ENCODE measurements at places on chromosomes 4 and X.

- no peak for DNase-seq
These were observed 20.8 kb upstream of the FAM13A start for GRCh38 chr4:89077761-89078160.

DNA sequence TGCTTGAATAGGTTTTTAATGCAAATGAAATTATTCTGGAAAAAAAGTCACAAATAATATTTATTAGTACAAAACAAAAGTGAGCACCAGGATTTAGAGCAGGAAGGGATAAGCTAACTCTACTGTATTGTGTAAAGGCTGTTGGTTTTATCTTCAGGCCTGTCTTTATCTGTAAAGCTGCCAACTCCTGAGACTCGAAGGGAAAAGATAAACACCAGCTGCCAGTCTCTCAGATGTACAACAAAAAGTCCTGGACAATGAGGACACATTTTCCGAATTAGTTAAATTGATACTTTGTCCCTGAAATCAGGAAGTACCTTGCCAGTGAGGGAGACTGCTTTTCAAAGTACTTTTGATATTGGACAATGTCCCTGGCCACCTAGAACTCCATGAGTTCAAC lies 8.8 kb downstream of the DDX60 start:
- no peak for DNase-seq

- DNase-seq: no peak
These were observed 376.0 kb downstream of the RAB28 start for GRCh38 chr4:13108096-13108495.

DNA sequence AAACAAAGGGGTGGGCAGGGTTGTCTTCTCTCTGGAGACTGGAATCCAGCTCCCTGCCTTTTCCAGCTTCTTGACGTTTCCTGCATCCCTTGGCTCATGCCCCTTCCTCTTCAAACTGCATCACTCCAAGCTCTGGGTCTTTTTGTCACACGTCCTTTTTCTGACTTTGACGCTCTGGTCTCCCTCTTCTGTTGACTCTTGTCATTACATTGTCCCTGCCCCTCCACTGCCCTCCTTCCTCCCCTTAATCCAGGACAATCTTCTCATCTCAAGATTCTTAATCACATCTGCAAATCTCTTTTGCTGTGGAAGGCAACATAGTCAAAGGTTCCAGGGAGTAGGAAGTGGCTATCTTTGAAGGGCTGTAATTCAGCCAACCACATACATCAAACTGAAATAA lies 178.3 kb downstream of the TMA16 start:
- no peak for DNase-seq

GRCh38 chrX:39749135-39749534 lies 348.6 kb downstream of the BCOR start:
- no peak for DNase-seq

GRCh38 chr4:34250562-34250961 lies 1993.8 kb downstream of the ARAP2 start:
- no peak for DNase-seq

- DNase-seq: no peak
These were observed 18.4 kb downstream of the CENPU start for GRCh38 chr4:184715526-184715925.

GRCh38 chr4:14178421-14178820 lies 550.9 kb upstream of the BOD1L1 start:
- no peak for DNase-seq

DNA sequence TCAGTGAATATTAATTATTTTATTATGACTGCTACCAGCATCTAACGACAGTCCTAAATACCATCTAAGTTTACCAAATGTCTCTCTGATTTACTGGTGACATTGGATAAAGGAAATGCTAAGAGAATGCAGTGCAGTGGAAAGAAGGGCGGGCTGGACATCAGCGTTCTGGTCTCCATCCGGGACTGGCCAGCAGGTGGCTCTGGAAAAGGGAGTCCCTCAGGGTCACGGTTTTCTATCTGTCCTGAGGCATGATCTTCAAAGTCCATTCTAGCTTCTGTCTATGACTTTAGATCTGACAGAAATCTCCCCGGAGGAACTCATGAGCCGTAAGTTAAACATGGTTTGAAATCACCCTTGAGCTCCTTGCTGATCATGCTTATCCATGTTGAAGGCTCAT lies 3.3 kb downstream of the TRIM2 start:
- DNase-seq: no peak

GRCh38 chr4:5378002-5378401 lies 326.7 kb downstream of the STK32B start:
- DNase-seq: no peak

- DNase-seq: no peak
These were observed 77.9 kb downstream of the HPGD start for GRCh38 chr4:174444390-174444789.

DNA sequence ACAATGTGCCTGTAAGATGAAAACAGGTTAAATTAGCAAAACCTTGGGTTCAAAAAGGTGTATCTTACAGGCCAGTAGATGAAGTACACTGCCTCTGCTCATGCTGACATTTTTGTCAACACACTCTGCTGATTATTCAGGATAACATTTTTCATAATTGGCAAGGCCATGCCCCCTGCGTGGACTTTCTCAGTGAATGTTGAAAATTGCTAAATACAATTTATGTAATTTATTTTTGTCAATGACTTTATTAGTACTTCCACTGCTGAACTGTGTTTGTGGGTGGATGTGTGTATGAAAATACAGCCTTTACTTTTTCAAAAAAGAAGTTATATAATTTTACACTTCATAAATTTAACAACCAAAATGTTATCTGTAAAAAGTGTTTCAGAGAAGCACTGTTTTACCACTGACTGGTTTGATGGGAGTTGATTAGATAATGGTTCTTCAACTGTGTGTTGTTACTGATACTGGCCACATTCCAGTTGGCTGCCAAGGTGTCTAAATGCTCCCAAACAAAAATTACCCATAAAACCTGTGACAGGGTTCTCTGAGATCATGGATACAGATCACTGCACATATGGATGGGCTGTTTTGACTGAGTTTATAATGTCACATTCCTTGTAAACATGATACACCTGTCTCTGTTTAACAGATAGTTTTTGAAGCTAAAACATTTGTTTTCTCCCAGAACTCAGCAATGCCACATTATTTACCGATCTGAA lies 151.9 kb upstream of the SLC7A11 start:
- no peak for DNase-seq

- DNase-seq: no peak
These were observed 41.2 kb upstream of the C4orf50 start for GRCh38 chr4:6059375-6059805.

DNA sequence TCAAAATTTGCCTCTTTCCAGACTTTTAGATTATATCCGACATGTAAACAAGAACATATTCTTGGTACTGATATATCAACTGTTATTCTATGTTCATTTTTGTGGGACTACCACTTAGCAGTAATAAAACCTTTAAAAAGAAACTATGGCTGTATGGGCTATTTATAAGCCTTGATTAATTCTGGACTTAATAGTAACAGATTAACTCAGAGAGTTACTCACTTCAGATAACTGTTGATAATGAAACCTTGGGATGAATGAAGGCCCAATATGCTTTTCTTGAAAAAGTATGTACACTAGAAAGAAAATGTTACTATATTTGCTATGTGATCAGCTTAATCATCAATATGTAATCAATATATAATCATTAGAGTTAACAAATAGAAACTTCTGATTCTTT lies 595.9 kb upstream of the BOD1L1 start:
- DNase-seq: no peak

- no peak for DNase-seq
These were observed 59.7 kb upstream of the PRDM8 start for GRCh38 chr4:80137631-80138030.

GRCh38 chr4:581181-581580 lies 5.1 kb upstream of the TMEM271 start:
- no peak for DNase-seq

- peak; percentile 27 for DNase-seq
These were observed 981 bp downstream of the TET2 start for GRCh38 chr4:105147553-105148161.

DNA sequence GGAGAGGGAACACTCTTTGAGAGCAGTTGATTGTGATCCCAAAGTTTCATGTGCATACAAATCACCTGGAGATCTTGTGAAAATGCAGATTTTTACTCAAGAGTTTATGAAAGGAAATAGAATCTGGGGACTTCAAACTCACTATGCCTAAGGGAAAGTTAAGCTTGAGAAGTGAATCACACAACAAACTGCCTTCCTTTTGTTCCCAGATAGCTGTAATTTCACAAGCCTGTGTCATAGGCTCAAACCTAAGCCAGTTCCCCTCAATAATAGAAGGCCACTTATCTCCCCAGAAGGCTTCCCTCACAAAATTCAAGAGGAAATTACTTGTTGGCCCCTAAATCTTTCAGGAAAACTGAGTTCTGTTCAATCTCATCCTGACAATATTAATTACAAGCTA lies 132.8 kb upstream of the MAGEB16 start:
- no peak for DNase-seq

GRCh38 chr4:74311696-74312313 lies 3.5 kb downstream of the EPGN start:
- no peak for DNase-seq
